Cerebellar nuclear complex (tissue), 1 donor: ENCODE measurements at places on chromosomes 2 and 18.

GRCh38 chr2:110865188-110865587 lies 132.8 kb downstream of the ACOXL start:
- no peak for DNase-seq

DNA sequence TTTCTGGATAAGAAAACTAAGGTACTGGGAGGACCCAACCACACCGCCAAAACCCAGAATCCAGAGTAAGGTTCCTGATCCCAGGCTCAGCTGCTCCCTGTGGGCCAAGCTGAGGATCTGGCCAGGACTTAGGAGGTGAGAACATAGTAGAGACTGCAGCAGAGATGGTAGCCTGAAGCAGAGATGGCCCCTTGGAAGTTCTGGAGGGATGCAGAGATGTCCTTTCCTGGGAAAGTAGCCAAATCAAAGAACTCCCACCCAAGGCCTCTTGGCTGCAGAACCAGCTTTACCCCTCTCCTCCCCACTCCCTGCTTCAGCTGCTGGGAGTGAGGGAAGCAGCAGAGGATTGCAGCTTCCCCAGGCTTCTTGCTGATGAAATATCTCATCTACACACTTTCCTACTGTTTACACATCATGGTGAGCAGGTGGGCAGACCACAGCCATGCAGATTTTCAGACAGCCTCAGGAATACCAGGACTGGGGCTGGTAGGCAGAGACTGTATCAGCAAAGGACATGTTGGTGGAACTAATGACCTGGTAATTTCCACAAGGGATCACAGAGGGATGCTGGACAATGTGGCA lies 32.7 kb downstream of the TMEM17 start:
- DNase-seq: no peak

DNA sequence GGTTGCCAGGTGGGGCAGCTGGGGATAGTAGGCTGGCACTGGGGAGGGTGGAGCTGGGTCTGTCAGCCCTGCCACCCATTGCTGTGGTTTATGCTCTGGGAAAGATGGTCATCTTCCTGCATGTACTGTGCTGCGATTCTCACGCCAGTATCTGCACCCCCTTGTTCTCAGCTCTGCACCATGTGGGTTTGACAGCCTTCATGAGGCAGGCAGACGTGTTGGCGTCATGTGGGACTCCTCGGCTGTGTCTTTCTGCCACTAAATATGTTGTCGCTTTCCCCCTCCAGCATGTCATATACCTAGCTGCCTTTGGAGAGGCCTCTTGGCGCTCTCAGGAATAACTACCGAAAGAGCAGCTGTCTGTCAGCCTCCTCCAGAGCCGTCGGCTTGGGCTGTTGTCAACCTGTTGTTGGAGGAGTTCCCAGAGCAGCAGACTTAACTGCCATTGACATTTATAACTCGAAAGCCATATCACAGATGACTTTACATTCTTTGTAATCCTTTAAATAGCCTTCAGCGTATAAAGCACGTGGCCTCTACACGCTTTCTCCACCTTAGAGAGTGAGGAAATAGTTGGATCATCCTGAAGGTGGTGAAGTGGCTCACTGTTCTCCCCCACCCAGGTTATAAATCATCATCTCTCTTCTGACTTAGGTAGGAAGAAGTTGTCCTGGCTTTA lies 80.4 kb upstream of the MGAT5 start:
- DNase-seq: peak; percentile 27

DNA sequence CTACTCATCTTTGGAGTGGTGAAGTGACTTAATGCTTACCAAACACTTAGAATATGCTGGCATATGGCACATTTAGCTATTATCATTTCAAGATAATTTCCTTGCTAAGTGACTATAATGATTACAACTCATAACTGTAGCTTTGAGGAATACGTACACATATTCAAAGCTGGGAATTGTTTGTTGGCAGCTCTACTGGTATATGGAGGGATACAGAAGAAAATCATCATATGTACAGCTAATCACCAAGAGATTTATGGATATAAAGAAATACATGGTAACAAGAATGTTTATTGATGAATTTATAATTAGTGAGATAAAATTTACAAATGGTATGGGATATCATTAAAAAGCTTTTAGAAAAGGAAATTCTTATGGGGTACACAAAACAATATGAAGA lies 207.2 kb downstream of the GALNT13 start:
- DNase-seq: no peak

GRCh38 chr2:18650221-18650620 lies 60.9 kb upstream of the NT5C1B start:
- no peak for DNase-seq

GRCh38 chr2:104050656-104051242 lies 803.2 kb upstream of the POU3F3 start:
- DNase-seq: no peak

DNA sequence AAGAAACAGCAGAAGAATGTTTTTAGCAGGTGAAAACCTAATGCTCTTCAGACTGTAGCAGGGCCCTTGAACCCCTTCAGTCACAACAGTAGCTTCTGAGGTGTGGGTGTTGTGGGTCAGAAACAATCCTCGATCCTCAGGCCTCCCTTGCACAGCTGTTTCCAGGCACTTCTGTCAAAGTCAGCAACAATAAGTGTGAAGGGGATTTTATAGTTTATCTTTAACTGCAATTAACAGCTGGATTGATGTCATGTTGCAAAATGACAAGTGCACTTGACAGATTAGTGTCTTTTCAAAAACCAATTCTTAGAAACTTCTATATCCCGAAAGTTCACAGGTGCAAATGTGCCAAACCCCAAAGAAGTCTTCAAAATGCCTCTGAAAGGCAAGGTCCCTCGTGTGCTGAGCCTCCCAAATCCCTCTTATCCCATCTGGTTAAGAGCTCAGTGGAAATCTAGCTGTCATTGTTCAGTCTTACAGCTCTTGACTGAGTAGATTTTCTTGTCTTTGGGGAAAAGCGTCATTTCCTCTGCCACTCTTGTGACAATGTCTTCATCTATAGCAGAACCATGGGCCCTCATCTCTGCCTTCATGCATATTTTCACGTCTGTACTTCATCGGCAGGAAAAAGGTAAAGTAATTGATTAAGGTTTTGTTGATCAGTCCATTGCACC lies 29.6 kb downstream of the M1AP start:
- DNase-seq: no peak

- DNase-seq: no peak
Observed at GRCh38 chr2:207505171-207505570, 24.6 kb upstream of the CREB1 start.

DNA sequence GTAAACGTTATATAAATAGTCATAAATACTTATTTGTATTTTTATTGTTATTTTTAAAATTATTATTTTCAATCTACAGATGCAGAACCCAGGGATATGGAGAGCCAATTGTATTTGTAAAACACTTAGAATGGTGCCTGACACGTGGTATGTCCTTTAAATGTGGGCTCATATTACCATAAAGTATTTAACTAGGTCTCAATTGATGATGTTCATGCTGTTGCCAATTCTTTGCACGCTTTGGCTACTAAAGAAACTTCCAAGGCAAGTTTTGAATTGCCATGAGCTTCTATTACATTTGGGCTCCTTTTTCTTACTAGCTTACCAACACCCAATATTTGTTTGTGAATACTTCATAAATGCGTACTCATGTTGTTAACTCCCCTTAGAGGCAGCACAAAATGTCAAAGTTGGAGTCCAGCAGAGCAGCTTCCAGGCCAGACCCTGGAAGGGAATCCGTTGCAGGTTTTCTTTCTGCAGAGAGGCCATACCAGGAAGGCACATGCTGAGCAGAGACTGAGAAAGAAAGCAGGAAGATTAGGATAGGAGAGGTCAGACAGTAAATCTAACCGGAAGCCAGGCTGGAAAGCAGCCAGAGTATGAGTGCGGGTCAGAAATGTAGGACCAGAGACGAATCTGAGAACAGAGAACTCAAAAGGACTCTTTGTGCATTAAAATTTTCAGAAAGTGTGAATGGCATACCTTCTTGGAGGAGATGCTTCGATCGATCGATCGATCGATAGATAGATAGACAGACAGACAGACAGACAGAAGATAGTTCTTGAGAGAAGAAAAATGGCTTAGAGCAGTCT lies 4.2 kb upstream of the NOSTRIN start:
- DNase-seq: no peak

DNA sequence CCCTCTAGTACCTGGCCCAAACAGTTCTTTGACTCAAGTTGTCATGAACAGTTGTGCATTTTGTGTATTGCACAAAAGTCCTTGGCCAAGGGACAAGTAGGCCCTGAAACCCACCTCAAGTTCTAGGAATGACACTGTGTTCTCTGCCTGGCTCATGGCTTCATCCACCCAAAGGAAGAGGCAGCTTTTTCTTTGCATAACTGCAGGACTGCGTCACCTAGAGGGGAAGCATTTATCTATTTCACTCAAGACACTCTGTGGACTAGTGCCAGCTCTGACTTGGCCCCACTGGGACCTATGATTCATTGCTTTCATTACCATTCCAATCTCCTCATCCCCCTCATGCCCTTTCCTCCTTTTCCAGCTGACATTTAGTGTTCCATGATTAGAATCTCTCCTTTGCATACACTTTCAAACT lies 119.3 kb upstream of the SIX2 start:
- DNase-seq: no peak

DNA sequence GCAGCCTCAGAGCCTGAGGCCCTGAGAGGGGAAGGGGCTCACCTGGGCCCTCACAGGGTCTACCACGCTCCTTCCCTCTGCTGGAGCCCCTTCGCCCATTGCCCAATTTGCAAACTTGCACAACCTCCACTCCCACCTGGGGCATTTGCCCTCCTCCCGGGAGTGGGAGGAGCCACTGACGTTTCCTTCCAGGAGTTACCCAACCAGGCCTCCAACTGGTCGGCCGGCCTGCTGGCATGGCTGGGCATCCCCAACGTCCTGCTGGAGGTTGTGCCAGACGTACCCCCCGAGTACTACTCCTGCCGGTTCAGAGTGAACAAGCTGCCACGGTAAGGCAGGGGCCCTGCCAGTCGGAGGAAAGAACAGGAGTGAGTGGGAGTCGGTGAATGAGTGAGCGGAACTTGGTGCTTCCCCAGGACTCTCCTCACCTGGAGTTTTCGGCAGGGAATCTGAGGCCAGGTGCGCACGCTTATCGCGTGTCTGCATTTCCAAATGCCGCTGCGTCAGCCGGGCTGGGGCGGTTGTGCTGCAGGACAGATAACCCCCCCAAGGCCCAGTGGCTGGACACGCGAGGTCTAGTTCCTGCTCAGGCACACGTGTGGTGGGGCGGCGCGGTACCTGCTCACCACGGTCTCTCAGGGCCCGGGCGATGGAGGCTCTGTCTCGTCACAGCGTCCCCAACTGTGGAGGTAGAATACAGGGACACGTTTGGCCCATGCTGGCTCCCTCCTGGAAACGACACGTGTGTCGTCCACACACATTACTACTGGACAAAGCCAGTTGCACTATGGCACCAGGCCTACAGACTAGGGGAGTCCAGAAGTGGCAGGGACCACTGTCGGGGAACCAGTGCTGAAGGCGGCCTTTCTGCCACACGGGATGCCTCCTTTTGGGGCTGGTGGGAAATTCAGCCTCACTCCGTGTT lies 11.7 kb downstream of the ANO7 start:
- DNase-seq: no peak

DNA sequence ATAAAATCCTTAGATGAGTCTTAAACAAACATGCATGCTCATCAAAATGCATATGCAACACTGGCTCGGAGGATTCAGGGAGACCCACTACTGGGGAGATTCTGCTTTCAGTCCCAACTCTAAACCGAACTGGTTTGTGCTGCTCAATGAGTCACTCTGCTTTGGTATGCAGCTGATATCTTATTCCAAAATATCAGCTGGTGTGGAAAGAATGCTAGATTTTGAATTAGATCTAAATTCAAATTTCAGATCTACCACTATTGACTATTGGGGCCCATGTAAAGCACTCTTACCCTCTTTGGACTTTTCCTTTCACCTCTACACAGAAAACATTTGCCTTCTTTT lies 39.2 kb upstream of the TTN start:
- DNase-seq: no peak

GRCh38 chr2:215692387-215693079 lies 256.7 kb upstream of the FN1 start:
- DNase-seq: no peak
